ENCODE measurements at places on chromosomes 7 and 10. TPM values are rescaled to one million over a fixed set of nuclear protein-coding genes. Genes with fewer than 3 reads are reported as not detected.

DNA sequence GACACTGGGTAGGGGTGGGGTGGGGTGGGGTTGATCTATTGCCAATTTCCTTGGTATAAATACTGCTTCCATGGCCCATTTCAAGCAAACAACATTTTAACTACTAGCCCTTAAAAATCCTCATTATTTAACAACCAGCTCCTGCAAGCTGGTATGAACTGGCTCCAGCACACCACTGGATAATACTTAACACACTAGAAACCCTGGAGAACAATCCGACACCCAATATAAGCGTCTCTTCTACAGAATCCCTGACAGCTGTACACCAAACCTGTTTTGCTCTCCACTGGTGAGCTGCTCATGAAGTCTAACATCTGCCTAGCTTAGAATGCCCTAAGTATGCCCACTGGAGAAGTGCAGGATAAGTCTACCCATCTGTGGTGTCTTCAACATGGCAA, 116.8 kb downstream of the HIPK2 start:
- no peak for DNase-seq

DNA sequence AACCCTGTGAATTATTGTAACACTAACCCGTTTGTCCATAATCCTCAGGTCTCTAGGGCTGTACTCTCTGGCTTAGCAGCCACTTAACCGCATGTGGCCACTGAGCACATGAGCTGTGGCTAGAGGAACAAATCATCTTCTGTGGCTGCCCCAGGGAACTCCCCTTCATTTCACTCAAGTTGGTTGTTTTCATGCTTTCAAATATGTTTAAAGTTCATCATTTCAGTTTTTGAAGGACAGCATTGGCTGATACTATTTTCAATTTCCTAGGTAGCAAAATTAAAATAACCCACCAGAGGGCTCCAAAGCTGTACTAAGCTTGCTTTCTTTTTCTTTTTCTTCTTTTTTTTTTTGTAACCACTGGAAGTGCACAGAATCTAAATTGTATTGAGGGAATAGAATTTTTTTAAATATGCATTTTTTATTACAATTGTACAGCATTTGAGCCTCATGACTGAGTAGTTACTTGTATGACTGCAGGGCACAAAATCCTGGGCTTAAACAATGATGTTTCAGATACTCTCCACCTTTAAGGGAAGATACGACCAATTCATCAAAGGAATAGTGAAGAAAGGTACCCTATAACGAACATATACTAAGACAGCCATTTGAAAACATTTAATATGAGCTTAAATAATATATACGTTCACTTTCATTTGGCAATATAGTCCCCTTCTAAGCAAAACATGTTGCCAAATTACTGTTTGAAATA, 38.6 kb downstream of the MRC1 start:
- peak; percentile 59 for DNase-seq

DNA sequence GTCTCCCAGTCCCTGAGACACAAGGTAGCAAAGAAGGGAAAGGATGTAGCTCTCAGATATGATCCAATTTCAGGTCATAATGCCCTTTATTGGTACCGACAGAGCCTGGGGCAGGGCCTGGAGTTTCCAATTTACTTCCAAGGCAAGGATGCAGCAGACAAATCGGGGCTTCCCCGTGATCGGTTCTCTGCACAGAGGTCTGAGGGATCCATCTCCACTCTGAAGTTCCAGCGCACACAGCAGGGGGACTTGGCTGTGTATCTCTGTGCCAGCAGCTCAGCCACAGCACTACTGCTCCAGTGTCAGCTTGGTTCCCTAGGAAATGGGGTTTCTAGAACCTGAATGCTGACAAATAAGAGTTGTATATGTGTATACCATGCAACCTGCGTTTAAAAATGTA, 74.6 kb upstream of the PRSS58 start:
- DNase-seq: no peak

GRCh38 chr10:78533776-78534175, 500.1 kb downstream of the RPS24 start:
- DNase-seq: no peak

DNA sequence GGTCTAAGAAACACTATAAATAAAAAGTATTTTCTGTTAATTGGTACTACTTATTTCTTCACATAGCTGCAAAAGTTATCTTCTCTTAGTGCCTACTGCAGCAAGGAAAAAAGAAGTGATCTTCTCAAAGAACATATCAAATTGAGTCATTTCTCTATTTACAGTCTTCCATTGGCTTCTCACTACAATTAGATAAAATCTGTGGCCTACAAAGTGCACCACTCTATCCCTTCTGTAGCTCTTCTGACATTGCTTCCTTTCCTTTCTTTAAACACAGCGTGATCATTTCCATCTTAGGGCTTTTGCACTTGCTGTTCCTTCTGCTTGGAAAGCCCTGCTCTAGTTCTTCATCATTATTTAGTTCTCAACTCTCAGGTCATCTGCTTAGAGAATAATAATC, 44.7 kb downstream of the MXI1 start:
- no peak for DNase-seq

- no peak for DNase-seq
Observed at GRCh38 chr10:125472010-125472607, 210.9 kb downstream of the TEX36 start.

GRCh38 chr7:157088136-157088535, 50.6 kb upstream of the UBE3C start:
- no peak for DNase-seq

DNA sequence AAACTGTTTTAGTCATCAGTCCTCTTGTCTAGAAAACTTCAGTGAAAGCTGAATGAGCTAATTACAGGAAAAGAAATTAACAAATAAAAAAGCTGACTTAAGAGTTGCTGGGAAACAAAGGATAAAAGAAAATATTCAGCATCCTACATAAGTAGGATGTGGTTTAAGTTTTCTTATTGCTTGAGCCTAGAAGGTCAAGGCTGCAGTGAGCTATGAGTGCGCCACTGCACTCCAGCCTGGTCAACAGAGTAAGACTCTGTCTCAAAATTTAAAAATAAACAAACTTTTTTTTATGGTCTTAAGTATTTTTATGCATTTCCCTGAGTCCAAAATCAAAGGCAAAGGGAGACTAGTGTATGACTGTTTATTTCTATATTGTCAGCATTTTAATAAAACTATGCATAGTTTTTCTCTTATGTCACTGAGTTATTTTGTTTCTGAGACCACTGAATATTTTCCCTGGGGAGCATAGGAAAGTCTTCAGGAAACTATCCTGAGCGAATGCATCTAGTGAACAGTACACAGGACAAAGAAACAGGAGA, 40.0 kb upstream of the LRRN3 start:
- DNase-seq: no peak

- DNase-seq: no peak
Observed at GRCh38 chr10:92553959-92554358, 19.9 kb downstream of the IDE start.

- DNase-seq: peak; percentile 59
Observed at GRCh38 chr7:106737202-106737562, 76.2 kb upstream of the CCDC71L start.

- DNase-seq: peak; percentile 65
Observed at GRCh38 chr7:80330434-80330833, 181.4 kb downstream of the GNAT3 start.

- DNase-seq: peak; percentile 16
Observed at GRCh38 chr10:96690755-96691730, 29.3 kb downstream of the PIK3AP1 start.

DNA sequence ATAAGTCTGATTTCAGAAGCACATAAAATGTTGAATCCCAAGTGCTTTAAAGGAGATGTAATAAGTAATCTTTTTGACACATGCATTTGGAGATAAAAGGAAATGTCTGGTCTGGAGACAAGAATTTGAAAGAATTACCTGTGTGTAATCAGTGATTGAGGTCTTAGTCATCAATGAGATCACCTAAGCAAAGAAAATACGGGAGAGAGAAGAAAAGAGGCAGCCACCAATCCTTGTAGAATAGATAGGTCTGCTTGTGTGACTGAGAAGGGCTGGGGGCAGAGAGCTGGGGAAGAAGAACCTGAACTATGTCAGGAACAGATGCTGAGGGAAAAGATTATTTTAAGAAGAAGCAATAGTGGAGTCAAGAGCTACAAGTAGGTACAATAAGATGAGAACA, 49.3 kb upstream of the ITPRID1 start:
- no peak for DNase-seq

- DNase-seq: peak; percentile 60
Observed at GRCh38 chr7:47241112-47242065, 340.5 kb downstream of the TNS3 start.

- no peak for DNase-seq
Observed at GRCh38 chr10:126191192-126191591, 197.1 kb downstream of the ADAM12 start.

DNA sequence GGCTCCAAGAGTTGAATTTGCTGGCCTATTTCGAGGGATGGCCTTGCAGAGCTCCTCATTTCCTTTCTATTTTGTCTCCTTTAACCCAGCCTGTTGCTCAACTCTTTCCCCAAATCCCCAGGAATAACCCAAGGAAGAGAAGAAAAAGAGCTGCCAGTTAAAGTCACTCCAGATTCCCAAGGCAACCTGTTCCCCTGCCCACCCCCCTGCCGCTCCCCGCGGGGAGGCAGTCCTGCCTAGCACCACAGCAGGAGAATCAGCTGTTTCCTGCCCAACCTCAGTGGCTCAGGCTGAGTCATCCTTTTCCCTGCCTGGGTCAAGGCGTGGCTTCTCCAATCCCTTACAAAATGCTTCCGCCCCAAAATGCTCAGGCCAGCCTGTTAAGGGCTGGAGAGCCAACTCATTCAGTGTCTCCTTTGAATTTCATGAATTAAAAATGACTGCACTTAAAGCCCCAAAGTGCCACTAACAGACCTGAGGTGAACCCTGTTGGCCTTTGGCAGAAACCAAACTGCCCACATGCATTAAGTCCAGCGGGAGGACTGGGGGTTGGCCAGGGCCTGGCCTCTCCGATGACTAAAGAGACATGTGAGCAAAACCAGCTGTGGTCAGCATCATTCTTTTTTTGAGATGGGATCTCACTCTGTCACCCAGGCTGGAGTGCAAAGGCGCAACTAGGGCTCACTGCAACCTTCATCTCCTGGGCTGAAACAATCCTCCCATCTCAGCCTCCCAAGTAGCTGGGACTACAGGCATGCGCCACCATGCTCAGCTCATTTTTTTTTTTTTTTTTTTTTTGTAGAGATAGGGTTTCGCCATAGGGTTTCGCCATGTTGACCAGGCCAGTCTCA, 83.2 kb upstream of the KIF5B start:
- DNase-seq: peak; percentile 99

GRCh38 chr10:117684672-117685211, 142.2 kb downstream of the EMX2 start:
- no peak for DNase-seq

DNA sequence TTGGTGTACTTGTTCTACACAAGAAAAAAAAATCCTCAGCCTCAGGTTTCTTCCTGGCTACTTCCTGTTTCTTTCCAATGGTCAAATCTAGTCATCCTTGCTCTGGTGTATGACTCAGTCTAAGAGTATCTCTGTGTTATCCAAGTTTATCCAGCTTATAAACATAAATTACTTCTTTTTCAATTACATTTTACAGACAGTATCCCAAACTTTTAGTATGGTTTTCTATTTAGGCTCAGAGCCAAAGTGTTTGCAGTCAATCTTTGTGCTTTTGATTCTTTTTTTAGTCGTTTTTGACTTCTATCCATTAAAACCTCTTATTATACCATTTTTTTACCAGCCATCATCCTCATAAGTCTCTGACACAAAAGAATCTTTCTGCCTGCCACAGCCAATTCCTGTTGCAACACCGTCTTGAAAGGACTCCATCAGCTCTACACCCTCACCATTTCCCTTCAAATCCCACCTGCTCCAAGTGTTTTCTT, 294.6 kb downstream of the PTEN start:
- peak; percentile 65 for DNase-seq

DNA sequence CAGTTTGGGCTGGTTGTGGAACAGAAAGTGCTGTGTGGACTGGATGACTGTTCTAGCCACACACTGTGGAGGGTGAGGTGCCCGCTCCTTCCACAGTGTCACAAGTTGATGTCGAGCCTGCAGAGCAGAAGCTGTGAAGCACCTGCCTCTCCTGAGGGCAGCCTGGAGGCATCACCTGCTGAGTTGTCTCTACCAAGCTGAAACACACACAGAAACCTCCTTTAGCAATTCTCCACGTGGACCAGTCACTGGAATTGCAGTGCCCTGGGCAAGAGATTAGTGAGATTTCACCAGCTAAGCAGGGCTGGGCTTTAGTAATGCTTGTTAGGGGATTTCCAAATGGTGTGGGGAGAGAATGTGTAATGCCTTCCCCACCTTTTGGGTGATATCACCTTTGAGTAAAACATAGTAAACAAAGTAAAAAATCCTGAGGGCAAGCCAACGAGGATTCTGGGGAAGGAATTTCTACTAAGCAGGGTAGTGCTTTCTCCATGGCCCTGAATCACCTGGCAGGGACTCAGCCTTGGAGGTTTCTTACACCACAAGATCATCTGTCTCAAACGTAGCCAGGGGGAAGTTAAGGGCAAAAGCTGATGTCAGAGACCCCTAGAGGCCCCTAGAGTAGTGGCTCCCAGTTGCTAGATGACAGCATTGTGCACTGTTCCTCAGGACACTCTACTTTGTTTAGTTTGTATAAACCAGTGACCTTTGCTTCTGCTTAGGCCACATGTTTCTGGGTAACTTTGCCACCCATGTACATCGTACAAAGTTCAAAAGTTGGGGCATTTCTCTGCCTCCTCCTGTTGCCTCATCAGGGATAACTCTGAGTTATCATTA, 233.1 kb upstream of the IGFBP3 start:
- no peak for DNase-seq

PDE6C gene
- total RNA-seq: not detected

SOSTDC1 gene
- not detected for total RNA-seq

OPALIN gene
- total RNA-seq: not detected

AP3M1 gene
- total RNA-seq: 39.1 TPM

CDH23 gene
- total RNA-seq: 0.16 TPM

GTF2IRD2 gene
- total RNA-seq: 14.2 TPM

BLVRA gene
- total RNA-seq: 37.8 TPM
